ENCODE measurements at places on chromosomes 16 and 17.
A peak's percentile ranks its signal among the peaks of the same experiment; 100 is the strongest.

DNA sequence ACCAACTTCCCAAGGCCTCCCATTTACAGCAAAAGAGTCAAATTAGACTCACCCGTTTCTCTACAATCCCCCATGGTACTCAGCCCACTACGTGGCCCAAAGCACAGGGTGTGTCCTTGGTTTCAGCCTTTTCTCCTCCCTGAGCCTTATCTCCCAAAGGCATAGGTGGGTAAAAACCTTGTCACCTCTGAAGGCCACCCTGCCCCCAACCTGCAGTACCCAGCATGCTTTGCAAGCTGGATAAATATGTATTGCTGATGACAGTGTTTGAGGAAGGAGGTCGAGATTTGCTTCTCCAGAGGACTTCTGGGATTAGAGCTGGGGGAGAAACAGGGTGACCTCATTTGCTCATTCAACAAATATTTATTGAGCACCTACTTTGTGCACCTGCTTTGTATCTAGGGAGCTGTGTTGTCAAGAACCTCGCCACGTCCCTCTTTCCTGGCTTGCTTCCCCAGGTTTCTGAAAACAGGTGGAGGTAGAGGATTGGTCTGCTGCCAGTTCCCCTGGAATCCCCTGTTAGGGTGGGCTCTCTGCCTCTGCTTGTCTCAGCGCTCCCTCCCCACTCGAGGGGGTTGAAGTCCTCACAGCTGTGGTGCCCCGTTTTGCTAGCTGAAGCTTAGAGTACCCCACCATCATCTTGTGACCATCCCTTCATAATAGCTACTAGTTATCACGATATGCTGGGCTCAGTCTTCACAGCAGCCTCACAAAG lies 3.0 kb downstream of the LASP1 start:
- DNase-seq, result peak; percentile 62

DNA sequence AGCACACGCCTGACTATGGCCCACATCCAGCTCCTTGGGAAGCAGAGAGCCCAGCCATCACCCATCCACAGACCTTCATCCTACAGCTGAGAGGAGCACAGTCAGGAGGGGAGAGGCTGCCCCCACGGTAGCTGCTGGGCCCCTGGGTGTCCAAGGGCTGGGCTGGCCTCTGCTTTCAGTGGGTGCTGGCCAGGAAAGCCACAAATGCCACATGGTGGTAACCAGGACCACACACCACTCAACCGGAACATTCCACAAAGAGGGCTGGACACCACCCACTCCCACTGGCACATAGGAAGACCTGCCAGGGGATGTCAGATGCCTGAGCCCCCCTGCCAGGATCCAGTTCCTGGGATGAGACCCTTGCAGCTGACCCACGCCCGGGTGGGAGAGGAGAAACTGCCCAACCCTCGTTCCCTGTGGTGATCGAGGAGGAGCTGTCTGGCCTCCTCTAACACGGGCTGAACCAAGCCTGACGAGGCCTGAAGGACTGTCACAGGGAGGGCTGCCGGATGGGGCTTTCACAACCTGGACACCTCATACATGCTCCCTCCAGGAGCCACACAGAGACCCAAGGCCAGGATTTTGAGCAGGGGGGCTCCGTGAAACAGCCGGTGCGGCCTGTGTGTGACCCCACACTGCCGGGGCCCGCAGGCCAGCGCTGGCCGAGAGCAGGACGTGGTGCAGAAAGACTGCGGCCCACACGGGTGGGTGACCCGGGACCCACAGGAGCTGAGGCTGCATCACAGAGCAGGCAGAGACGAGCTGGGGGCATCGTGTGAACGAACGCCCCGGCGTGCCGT lies 30.7 kb downstream of the PIEZO1 start:
- no peak for DNase-seq

- no peak for DNase-seq
Measured at GRCh38 chr17:80265205-80266068, 4.8 kb downstream of the RNF213 start.

DNA sequence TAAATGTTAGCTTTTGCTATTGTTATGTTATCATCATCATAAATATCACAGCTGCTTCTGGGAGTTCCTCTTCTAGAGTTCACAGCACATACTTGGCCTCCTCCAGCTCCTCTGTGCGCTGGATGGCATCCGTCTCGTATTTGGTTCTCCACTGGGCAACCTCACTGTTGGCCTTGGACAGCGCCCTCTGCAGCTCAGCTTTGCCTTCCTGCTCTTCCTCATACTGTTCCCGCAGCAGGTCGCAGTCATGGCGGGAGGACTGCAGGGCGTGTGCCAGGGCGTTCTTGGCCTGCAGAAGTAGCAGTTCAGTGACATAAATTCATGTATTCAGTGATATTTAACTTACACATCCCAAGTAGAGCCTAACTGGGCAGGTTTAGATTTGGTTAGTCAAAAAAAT lies 23.4 kb downstream of the MYH8 start:
- DNase-seq, result no peak

GRCh38 chr16:70253291-70254106 lies 1.8 kb upstream of the EXOSC6 start:
- DNase-seq, result no peak

- DNase-seq, result no peak
Measured at GRCh38 chr16:58170223-58170622, 27.7 kb downstream of the CSNK2A2 start.

DNA sequence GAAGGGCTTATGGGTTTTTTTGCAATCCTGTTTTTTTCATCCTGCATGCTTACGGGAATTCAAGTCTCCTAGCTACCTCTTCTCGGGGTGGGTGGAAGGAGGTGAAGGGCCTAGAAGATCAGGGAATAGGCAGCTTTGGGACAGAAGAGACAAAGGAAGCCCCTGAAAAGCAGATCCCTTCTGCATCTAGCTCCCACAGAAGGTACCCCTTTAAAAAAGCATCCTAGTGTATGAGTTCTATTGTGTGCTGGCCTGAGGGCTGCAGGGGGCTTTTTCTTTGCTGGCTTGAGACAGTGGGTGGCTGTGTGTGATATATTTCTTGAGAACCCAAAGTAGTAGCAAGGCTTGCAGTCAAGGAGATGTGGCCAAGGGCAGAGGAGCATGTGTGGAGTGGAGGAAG lies 330.5 kb downstream of the MAF start:
- DNase-seq, result no peak

DNA sequence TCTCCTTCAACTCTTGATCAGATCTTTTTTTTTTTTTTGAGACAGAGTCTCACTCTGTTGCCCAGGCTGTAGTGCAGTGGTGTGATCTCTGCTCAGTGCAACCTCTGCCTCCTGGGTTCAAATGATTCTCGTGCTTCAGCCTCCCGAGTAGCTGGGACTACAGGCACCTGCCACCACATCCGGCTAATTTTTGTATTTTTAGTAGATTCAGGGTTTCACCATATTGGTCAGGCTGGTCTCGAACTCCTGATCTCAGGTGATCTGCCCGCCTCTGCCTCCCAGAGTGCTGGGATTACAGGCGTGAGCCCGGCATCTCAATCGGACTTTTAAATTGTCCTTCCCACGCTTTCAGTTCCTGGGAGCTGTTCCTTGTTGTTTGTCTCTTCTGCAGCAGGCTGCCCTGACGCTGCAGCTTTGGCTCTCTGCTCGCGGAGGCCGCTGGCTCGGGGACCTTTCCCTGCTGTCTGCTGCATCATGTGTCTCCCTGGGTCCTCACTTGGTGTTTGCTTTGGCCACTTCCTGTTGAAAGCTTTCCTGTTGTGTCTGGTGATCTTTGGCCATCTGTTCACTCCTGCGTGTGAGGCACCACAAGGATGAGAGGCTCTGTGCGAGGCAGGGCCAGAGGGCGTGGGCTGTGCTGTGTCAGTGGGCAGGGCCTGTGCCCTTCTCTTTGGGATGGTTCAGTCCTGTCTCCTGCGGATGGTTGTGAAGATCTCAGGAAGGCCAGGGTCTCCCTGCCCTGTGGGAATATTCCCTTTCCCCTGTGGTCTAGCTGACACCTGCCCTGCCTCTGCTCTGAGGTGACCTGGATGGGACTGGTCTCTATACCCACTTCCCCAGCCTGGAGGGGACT lies 18.4 kb upstream of the CAPN15 start:
- no peak for DNase-seq

DNA sequence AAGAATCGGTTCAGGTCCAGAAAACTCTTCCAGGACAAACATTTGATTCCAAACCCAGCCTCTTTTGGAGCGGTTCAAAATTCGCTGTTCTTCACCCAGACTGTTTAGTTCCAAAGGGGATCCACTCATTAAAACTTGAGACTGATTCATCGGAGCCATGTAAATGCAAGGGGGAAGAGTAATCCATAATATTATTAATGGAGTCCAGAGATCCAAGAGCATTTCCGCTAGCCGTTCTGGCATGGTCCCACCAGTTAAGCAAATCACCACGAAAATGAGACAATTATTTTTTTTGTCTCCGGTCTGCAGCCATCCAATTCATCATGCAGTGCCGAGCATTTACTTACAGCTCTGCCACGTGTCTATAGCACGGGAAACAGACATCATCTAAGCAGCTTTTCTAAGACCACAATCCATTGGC lies 15.1 kb downstream of the CDH8 start:
- DNase-seq, result no peak

DNA sequence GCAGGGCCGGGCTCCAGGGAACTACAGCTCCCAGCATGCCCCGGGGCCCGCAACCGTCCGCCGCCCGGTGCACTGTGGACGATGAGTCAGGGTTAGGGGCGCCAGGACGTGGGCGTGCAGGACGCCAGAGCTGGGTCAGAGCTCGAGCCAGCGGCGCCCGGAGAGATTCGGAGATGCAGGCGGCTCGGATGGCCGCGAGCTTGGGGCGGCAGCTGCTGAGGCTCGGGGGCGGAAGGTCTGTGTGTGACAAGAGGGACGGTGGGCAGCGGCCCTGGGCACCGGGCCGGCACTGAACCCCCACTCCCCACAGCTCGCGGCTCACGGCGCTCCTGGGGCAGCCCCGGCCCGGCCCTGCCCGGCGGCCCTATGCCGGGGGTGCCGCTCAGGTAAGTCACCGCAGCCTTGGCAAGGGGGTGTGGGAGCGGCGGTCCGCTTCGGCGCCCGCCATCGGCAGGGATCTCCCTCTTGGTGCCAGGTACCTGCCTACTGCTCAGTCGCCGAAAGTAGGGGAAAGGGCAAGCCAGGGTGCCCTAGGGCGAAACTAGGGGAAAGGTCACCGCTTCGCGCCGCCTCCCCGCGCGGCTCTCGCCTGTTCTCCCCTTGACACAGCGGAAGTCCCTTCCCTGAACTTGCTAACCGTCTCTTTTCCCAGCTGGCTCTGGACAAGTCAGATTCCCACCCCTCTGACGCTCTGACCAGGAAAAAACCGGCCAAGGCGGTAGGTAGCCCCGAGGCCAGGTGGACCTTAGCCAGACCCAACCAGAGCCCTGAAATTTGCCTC lies at the start of the genes ACADVL and DLG4:
Gene ACADVL, plus strand, starts transcription at position 127 of the 781 bp plus-strand sequence. Its CDS starts 47 bp downstream, at position 174.
Gene DLG4, minus strand, starts transcription at position 25 of the 781 bp plus-strand sequence.
- peak; percentile 92 for DNase-seq
